ENCODE measurements at places on chromosomes 7 and 10. TPM values are rescaled to one million over a fixed set of nuclear protein-coding genes. Genes with fewer than 3 reads are reported as not detected.

The NPC1L1 gene
- total RNA-seq: under 0.01 TPM

The MSMB gene
- total RNA-seq: 1.1 TPM

The PVRIG gene
- total RNA-seq: 52.3 TPM

The UPK3B gene
- 0.33 TPM for total RNA-seq

The NPY4R gene
- total RNA-seq: 0.05 TPM

GRCh38 chr7:118949031-118949430, 724.5 kb downstream of the ANKRD7 start:
- no peak overlapping the region for H3K27ac ChIP-seq
- H3K27me3 ChIP-seq: no peaks in the 10 kb centered on the region
- DNase-seq: no peak
- H3K4me3 ChIP-seq: no peak overlapping the region

DNA sequence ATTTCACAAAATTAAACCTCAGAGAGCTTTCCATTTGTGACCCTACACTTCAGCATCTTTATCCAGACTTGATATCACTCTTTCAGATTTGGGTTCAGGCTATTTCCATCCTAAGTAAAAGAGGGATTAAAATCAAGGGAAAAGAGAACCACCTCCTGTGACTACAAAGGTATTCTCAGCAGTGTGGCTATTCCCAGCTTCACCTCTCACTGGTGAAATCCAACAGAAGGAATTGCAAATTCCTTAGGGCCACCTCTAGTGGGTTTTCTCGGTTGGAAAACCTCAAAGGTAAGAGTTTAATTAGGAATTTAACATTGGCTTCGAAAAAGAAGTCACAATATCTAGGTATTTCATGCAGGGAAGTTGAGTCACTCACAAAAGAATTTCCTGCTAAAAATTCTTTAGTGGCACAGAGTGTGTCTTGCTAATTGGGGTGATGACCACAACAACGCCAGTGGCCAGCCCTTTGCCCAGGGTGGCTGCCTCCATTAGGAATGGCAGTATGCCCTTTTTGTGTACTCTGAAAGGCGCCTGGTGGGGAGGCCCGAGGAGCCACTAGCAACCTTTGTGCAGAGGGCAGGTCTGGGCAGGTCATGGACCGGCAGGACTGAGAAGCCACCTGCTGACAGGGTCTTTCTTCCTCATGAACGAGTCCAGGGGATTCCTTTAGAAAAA, 52.2 kb downstream of the SEM1 start:
- no peak for DNase-seq
- no peaks in the 10 kb centered on the region for H3K27me3 ChIP-seq
- H3K27ac ChIP-seq: no peak overlapping the region
- no peak overlapping the region for H3K4me3 ChIP-seq
- no peaks in the 10 kb centered on the region for H3K36me3 ChIP-seq

- H3K27me3 ChIP-seq: no peaks in the 10 kb centered on the region
- no peak overlapping the region for H3K27ac ChIP-seq
- no peaks in the 10 kb centered on the region for H3K4me1 ChIP-seq
- DNase-seq: no peak
- H3K4me3 ChIP-seq: no peak overlapping the region
Measured at GRCh38 chr7:18163091-18163490, 135.4 kb upstream of the PRPS1L1 start.

GRCh38 chr10:60537697-60538096, 148.0 kb upstream of the ANK3 start:
- H3K4me3 ChIP-seq: no peak overlapping the region
- H3K27ac ChIP-seq: no peak overlapping the region
- no peaks in the 10 kb centered on the region for H3K4me1 ChIP-seq
- H3K36me3 ChIP-seq: no peaks in the 10 kb centered on the region
- DNase-seq: no peak

DNA sequence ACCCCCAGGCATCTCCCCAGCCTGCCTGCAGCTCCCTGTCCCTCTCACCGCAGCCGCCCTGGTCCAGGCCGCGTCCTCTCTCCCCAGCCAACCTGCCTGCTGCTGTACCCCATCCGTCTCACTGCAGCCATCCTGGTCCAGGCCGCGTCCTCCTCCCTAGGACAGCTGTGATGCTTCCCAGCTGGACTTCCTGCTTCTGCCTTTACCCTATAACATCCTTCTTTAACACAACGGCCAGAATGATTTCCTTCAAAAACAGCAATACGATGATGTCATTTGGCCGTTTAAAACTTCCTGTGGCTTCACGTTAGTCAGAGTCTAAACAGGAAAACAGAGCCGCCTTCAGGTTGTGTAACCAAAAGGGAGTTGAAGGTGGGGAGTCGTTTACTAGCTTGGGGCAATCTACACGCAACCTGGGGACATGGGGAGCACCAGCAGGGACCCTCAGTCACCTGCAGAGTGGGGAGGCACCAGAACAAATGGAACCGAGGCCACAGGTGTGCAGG, 32.2 kb upstream of the ZFAND2A start:
- peaks cover 21% of the 10 kb centered on the region for H3K27me3 ChIP-seq
- no peak overlapping the region for H3K4me3 ChIP-seq
- no peak overlapping the region for H3K27ac ChIP-seq

- H3K36me3 ChIP-seq: no peaks in the 10 kb centered on the region
- no peaks in the 10 kb centered on the region for H3K27me3 ChIP-seq
- DNase-seq: no peak
- no peak overlapping the region for H3K27ac ChIP-seq
- no peaks in the 10 kb centered on the region for H3K4me1 ChIP-seq
Measured at GRCh38 chr7:110442381-110442837, 648.5 kb upstream of the LRRN3 start.

DNA sequence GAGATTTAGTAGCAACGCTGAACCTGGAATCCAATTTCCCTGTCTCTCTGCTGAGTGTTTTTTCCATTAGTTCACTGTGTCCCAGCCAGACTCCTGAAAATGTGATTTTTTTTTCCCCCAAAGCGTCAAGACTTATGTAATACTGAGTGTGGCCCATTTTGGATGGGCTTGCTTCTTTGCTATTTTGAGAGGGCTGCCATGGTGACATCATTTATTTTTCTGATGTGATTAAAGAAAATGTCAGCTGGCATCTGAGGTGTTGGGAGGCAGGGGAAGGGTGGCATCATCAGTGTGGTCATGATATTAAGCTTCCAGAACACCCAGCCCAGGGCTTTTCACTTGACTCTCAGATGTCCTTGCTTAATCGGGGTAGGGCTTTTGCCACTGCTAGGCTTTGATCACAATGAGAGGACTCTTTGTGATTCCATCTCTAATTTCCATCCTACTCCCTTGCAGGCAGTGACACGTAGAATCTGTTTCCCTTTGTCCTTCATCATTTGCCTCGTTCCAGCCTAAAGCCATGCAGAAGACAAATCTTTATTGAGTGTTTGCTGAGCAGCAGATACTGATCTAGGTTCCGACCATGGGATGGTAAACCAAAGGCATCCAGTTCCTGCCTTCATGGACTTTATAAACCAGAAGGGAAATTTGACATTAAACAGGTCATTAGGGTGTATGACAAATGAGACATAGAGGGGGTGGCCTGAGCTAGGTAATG, 7.4 kb downstream of the ZNF365 start:
- DNase-seq: no peak
- H3K36me3 ChIP-seq: no peaks in the 10 kb centered on the region
- H3K4me1 ChIP-seq: no peaks in the 10 kb centered on the region
- no peaks in the 10 kb centered on the region for H3K27me3 ChIP-seq

DNA sequence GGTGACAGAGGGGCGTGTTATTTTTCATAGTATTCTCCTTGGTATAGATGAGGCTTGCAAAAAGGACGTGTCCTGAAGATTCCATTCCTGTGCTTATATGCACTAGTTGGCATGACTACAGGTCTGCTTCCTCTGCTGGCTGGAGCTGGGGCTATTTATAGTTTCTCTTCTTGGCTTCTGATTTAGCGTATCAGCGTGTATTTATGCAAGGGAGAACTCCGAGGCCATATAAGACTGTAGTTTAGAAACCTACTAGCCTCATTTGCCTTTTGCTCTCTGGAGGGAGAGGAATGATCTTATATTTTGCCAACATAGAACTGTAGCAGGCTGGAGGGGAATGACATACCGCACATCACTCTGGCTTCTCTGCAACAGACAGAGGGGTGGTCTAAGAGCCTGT, 39.7 kb downstream of the CACNB2 start:
- no peak overlapping the region for H3K4me3 ChIP-seq
- no peaks in the 10 kb centered on the region for H3K36me3 ChIP-seq
- DNase-seq: no peak
- H3K27me3 ChIP-seq: no peaks in the 10 kb centered on the region

GRCh38 chr7:15457990-15458955, 103.5 kb downstream of the AGMO start:
- H3K36me3 ChIP-seq: no peaks in the 10 kb centered on the region
- no peak overlapping the region for H3K4me3 ChIP-seq
- no peaks in the 10 kb centered on the region for H3K4me1 ChIP-seq
- no peak overlapping the region for H3K27ac ChIP-seq
- no peaks in the 10 kb centered on the region for H3K27me3 ChIP-seq
